ENCODE measurements at places on chromosomes 3 and 15. TPM values are rescaled to one million over a fixed set of nuclear protein-coding genes. Genes with fewer than 3 reads are reported as not detected.

DNA sequence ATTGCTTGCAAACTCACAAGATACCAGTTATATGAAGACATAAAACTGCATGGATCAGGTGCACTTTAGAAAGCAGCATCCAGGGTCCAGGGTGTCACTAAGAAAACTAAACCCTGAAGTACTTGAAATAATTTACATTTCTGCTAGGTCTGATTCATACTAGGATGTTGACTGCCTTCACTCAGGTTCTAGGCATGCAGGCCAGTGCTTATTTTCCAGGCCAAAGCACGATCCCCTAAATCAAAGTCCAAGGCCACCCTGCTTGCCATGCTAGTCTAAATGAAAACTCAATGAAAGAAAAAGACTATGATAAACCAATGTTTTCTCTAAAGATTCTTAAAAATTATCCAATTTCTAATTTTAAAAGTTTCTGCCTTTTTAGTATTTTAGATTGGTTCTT lies 49.4 kb downstream of the GREM1 start:
- DNase-seq, result no peak

GRCh38 chr3:46087871-46088270 lies 60.6 kb upstream of the XCR1 start:
- no peak for DNase-seq

DNA sequence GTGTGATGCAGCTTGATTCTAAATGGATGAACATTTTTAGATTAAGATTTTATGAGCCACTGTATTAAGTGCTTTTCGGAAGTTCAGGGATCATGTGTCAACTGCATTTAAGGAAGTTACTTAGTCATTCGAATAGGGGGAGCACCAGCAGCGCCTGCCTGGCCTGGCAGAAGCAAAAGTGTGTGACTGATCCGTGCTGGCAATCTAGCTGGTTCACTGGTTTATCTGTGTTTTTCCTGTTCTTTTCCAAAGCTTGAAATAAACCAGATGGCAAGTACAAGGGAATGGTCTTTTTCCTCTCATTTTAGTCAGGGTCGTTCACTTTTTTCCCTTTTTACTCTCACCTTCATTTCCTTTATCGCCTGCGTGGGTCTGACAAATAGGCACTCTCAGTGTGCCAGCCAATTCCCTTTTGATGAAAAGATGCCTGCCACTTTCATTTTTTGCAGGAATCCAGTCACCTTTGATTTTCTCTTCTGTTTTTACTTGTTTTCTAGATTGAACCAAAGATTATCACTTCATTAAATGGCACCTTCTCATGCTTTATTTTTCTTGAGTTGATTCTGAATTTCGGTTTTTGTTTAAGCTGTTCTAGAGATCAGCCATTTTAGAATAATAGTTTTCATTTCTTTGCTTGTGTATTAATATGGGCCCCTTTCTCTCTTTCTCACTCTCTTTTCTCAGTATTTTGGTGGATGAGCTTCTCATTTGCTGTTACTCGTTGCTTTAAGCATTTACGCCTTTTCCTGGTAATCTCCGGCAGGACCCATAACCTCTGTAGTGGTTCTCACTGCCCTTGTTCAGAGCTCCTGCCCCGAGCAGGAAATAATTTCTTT lies 2.8 kb downstream of the ABHD2 start:
- no peak for DNase-seq

DNA sequence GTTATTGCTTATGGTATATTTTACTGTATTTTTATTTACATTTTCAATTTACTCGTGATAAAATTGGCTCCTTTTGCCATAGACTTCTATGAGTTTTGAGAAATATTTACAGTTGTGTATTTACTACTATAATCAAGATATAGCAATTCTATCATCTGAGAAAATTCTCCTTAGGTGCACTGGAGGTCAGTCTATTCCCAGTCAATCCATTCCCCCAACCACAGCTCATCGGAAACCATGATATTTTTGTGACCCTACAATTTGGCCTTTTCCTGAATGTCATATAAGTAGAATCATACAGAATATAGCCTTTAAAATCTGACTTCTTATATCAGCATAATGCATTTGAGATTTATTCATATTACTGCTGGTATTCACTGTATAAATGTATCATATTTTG lies 114.7 kb upstream of the LRTM1 start:
- DNase-seq, result no peak

- no peak for DNase-seq
Observed at GRCh38 chr15:41778521-41778920, 4.2 kb downstream of the MAPKBP1 start.

- DNase-seq, result no peak
Observed at GRCh38 chr3:195119461-195120266, 151.3 kb downstream of the XXYLT1 start.

- DNase-seq, result no peak
Observed at GRCh38 chr3:23324745-23325144, 121.6 kb downstream of the UBE2E2 start.

DNA sequence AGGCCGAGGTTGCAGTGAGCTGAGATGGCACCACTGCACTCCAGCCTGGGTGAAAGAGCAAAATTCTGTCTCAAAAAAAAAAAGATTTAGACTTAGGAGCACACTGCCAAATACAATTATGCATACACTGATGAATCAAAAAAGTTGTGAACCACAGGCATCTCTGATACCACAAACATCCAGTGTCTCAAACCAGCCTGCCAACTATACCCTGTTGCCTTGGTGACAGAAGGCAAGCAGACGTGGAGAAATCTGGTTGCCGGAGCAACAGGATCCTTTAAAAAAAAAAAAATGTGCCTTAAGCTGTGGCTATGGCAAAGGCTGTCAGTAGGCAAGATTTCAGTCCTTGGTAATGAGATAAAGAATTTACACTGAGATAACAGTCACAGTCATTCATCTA lies 202.3 kb downstream of the NEK10 start:
- no peak for DNase-seq

GRCh38 chr3:187858711-187859110 lies 113.4 kb upstream of the BCL6 start:
- DNase-seq, result no peak

DNA sequence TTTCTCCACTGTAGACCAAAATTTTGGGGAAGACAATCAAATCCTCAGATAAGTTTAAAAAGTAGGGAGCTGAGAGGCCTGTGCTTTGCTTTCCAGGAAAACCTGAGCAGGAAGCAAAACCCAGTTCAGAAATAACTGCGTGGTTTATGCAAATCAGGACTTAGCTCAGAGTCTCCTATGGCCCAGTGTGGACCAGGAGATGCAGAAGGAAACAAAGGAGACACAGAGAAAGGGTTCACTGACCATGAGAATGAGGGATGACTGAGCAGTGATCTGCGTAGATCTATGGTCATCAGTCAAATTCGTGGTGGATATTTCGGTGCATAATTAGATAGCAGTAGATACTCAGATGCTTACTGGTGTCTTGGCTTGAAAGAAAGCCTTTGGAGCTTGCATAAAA lies 196.6 kb downstream of the TPRG1 start:
- DNase-seq, result no peak

Gene SAXO2
- 2.2 TPM for polyA plus RNA-seq

Gene PTH1R
- 10.9 TPM for polyA plus RNA-seq

Gene DUSP7
- 18.5 TPM for polyA plus RNA-seq

Gene KBTBD13
- polyA plus RNA-seq, result 2.0 TPM

Gene SCAANT1
- polyA plus RNA-seq, result 1.0 TPM

Gene SLC38A3
- 3.9 TPM for polyA plus RNA-seq

Data from forelimb muscle (tissue), 1 donor.